Activated CD4-positive, alpha-beta T cell treated with anti-CD3 and anti-CD28 coated beads, Interleukin-2, amount 10 ng/mL, durations not matched to agents 24 days and 14 days (primary cell): ENCODE measurements at places on chromosomes 7 and 10. TPM values are rescaled to one million over a fixed set of nuclear protein-coding genes. Genes with fewer than 3 reads are reported as not detected.

Gene NUPR2
- not detected in 2 replicates for total RNA-seq

Gene HABP2
- not detected in 2 replicates for total RNA-seq

Gene ZNF425
- 0.44 and 0.92 TPM in 2 replicates for total RNA-seq

Gene PON1
- total RNA-seq = not detected in 2 replicates

Gene YKT6
- total RNA-seq = 87.3 and 92.8 TPM in 2 replicates

Gene LRRTM3
- total RNA-seq = not detected in 2 replicates

Gene CCL24
- not detected in 2 replicates for total RNA-seq

Gene CDC14C
- total RNA-seq = not detected in 2 replicates
